ENCODE measurements at places on chromosomes 2 and 18.

- no peak for DNase-seq
Measured at GRCh38 chr18:37980556-37980955, 415.0 kb upstream of the CELF4 start.

DNA sequence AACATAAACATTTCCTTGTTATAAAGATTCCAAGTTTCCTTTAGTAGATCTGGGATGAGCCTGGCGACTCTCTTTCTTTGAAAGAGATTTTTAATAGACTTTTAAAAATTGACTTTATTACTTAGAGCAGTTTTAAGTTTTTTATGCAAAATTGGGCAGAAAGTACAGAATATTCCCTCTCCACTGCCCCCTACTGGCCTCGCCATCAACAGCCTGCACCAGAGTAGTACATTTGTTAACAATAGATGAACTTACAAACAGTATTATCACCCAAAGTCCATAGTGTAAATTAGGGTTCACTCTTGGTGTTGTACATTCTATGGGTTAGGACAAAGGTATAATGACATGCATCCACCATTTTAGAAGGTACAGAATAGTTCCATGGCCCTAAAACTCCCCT, 3.9 kb downstream of the MAP3K19 start:
- no peak for DNase-seq

DNA sequence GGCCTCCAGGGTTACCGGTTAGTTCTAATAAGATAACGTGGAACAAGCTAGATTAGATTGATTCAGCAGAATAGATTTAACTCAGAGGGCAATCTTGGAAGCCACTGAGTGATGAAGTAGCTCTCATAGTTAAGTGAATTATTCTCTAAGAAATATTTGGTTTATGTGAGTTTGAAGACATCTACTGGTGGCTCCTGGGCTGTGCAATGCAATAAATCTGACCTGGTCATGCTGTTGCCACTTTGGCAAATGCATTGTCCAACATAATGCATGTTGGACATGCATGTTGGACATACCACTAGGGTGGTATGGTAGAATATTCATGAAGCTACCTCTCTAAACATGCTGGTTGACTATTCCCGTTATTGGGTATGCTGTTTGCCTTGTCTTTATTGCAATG, 493.7 kb upstream of the VRK2 start:
- DNase-seq = no peak

DNA sequence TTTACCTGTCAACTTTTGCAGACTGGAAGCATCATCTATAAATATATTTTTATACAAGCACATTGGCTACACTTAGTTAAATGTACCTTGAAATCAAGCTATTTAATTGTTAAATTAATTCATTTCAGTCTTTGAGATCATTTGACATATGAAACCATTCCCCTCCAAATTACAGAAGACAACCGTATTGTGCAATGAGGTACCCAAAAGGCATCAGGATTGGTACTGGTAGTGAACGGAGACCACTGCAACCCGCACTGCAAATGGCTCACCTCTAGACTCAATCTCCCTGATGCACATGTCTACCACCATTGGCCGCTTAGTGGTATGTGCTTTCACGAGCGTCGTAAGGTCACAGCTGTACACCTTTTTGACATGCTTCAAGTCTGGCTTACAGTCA, 47.8 kb upstream of the CHRNA1 start:
- no peak for DNase-seq

- no peak for DNase-seq
Measured at GRCh38 chr2:240128608-240129145, 7.4 kb downstream of the COPS9 start.

DNA sequence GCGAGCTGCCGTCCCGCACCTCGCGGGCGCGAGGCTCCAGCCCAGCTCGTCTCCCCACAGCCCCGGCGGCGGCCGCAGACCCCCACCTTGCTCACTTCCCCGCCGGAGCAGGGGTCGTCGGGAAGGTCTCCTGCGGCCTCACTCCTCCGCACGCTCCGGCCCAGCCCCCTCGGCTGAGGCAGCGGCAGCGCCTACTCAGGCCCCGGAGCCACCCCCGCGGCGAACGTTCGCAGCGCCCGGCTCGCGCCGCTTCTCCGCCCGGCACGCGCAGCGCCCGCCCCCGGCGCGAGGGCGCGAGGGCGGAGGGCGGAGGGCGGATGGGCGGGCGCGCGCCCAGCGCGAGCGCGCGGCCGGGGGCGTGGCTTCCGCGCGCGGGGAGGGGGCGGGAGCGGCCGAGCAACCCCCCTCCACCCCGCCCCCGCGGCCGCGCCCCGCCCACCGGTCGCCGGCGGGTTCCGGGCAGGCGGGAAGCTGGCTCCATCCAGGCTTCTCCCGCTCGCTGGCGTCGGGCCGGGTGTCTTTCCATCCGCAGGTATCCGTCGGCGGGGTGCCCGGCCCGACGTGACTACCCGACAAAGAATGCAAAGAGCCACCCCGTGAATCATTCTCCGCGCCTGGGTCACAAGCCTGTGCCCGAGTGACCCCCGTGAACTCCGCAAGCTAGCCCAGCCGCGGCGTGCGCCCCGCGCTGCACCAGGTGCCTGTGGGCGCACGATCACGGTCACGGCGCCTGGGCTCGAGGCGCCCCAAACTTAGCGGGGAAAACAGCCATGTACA, at the start of gene DTNB:
TSS of gene DTNB (minus strand) at position 278 of the 777 bp plus-strand sequence. CDS start 20,917 bp downstream, outside the sequence.
- peak; percentile 57 for DNase-seq

DNA sequence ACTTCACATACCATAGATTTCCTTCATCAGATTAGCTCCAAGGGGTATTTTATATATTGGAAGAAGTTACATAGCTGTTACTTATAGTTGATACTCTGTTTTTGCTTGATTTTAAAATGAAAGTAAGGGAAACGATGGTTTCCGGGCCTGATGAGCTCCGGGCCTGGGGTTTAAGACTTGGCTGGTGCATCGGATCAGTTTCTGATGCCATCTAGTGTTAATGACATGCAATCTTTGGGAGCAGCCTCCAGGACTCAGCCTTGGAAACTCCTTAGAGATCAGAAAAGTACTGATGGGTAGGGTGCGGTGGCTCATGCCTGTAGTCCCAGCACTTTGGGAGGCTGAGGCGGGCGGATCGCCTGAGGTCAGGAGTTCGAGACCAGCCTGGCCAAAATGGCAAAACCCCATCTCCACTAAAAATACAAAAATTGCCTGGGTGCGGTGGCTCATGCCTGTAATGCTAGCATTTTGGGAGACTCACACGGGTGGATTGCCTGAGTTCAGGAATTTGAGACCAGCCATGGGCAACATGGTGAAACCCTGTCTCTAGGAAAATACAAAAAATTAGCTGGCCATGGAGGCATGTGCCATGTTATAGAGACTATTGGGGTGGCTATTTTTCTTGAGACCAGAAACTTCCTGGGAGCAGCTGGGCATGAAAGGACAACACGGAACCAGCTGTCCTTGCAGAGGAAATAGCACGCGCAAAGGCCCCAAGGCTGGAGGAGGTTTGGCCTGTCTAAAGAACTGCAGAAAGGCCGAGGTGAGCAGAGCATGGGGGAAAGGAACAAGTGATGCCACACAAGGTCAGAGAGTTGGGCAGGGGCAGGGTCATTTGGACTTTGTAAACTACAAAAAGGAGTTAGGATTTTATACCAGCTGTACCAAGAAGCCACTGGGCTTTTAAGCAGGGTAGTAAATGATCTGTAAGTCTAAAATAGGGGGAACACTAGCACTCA, 46.9 kb upstream of the CNOT11 start:
- no peak for DNase-seq

DNA sequence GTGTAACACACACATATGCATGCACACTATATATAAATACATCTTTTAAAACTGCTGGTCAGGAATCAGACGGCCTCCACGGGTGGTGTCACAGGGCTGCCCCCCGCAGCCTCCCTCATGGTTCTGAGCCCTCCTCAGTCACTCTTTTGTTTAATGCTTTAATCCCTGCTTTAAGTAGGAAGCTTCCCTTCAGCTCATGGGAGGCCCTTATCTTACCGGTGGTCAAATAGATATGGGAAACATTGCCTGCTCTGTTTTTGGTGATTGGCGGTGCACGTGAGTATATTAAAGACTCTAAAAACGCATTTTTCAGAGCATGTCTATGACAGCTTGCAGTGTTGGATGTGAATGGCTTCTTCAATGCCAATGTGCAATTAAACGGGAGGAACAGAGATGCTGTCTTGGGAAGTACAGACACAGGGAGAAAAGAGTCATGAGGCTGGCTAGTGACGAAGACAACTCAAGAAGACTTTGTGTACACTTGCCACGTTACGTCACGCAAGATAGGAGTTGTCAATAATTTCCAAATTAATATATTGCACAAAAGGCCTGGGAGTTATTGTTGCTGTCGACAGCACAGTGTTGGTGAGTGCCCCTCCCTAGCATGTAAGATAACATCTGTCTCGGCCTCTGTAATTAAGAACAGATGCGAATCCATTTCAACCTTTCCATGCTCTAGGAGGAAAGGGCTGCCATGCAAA, 23.3 kb downstream of the GNLY start:
- DNase-seq = no peak

- DNase-seq = no peak
Measured at GRCh38 chr2:12448846-12449505, 267.8 kb upstream of the TRIB2 start.

DNA sequence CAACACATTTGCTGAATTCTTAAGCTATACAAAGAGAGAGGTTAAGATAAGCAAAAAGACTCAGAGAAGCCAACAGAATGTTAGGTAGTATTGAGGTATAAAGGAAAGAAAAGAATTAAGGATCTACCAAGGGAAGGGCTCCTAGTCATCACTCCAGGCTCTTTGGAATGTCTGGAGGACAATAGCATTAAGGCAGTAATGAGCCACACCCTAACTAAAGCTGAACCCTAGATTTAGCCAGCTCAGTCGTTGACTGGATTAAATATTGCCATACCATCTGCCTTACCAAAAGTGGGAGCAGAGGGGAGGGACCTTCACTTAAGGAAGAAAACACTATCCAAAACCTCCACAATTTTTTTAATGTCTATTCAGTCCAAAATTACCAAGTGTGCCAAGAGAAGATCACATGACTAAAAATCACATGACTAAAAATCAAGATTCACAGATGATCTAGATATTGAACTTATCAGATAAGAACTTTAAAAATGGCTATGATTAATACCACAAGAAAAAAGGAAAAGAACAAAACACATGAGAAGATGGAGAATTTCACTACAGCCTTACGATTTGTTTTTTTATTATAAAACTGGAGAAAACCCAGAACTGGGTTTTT, 59.7 kb downstream of the EXOC6B start:
- DNase-seq = peak; percentile 40

GRCh38 chr2:205792908-205793307, 110.6 kb downstream of the NRP2 start:
- no peak for DNase-seq

GRCh38 chr2:73759904-73760303, 20.0 kb downstream of the DUSP11 start:
- DNase-seq = no peak

- no peak for DNase-seq
Measured at GRCh38 chr2:98743835-98744234, 12.9 kb upstream of the MGAT4A start.

GRCh38 chr2:235382179-235382578, 111.7 kb upstream of the AGAP1 start:
- no peak for DNase-seq

DNA sequence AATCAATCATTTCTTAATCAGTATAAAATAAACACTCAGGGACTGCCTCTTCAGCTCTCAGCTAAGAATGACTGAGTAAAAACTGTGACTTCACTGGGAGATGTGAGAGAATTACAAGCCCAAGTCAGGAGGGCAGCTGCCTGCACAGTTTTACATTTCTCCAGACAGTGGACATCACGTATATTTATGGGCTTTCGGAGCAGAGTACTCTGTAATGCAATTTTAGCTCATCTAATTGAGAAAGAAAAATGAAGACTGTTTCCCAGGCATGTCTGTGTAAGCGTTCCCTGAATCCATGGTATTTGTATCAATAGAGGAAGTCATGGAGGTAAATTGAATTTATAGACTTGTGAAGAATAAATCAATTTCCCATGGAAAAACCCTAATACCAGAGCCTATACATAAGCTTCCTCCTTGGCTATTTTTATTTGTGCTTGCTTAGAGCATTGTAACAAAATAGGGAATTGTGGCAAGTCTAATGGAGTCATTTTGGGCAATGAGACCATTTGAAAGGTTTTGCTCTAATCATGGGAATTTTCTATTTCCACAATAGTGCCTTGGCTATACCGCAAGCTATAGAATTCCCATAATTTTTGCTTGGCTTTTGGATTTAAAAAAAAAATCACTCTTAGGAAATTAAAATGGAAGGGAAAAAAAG, 87.2 kb downstream of the SLC5A7 start:
- no peak for DNase-seq

DNA sequence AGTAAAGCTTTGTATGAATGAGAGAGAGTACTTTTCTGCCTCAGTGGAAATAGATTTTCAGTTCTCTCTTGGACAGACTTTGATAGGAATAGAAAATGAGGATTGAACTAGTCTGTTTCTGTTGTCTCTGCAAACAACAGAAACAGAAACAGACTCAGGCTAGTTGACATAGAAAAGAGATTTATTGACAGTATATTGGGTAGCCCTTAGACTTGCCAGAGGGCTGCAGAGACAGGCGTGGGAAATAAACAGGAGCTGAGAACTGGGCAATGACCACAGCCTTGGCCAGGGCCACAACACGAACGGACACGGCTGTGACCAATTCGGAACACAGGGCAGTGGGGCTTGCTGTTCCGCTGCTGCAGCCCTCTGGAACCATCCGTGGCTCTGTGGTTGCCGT, 30.5 kb upstream of the YWHAQ start:
- no peak for DNase-seq

- DNase-seq = peak; percentile 73
Measured at GRCh38 chr2:165793779-165794535, at the start of gene GALNT3. TSS of gene GALNT3 (minus strand) at chr2:165794247. CDS start at chr2:165770700, 23,547 bp downstream.

- no peak for DNase-seq
Measured at GRCh38 chr2:88177556-88177955, 7.4 kb downstream of the THNSL2 start.

DNA sequence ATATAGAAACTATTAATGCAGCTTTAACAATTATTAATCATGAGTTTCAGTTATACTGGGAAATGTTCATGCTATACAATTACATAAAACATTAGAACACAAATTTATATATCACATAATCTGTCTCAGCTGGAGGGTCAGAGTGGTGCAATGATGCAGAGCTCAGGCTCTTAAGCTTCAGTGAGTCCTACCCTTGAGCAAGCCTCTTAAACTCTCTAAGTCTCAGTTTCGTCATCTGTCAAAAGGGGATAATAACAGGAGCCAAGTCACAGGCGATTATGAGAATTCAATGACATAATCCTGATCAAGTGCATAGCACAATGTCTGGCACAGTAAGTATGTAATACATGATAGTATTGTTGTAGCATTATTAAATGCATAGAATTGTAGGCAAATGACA, 46.0 kb downstream of the LAMA1 start:
- no peak for DNase-seq

DNA sequence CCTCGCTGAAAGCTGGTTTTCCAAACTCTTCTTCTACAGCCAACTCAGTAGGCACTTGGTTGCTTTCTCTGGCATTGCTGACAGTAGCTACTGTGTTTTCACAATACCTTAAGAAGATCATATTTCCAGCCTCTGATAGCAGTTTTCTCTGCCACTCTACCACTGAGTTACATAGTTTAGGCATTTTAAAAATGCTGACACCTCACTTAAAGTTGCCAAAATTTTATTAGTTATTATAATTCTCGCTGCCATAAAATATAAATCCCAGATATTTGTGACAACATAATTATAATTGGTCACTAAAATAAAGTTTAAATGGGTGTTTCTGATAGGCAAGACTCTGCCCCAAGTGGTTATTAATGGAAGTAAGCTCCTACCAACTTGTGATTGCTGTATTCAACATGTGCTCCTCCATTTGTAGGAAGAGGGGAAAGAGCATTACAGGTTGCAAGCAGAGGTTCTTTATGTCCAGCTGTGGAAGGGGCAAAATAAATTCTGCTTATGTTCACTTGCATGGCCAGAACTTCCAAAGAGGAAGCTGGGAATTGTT, 1202.8 kb downstream of the CNTNAP5 start:
- DNase-seq = no peak

- peak; percentile 34 for DNase-seq
Measured at GRCh38 chr18:76558881-76559667, 64.0 kb upstream of the ZNF516 start.

Data from epithelial cell of prostate (primary cell).